ENCODE measurements at places on chromosomes 11 and 22.

DNA sequence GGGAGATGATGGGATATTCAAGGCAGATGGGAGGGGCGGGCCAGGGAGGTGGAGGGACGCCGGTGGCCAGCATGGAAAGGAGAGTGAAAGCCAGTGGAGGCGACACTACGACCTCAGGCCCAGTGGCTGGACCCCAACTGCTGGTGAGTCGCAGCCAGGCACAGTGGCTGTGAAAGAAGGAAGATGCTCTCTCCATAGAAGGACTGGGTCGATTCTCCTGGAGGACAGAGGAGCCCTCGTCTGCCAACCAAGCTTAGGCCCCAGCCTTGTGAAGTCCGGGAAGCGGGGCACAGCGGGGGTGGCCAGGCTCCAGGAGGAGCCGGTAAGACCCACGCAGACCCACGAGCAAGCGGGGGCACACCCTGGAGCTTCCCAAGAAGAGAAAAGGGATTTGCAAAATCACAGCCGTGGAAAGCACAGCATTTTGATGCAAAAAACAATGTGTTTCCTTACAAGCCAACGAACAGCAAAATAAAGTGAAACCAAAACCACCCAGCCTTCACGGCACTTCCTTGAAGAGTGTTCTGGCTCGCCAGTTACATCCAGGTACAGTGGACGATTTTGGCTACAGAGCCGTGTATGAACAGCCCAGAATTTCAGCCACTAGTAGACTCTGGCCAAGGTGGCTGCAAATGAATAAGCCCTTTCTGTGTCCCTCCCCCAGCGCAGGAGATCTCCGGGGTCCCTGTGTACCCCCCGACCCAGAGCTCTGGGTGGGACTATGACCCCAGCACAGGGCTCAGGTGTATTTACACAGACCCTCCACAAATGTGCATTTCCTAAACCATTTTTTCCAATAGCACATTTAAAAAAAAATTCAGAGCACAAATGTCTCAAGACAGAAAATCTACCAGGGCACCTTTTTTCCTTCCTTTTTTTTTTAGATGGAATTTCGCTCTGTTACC is 96.9 kb downstream of the TRMU start:
- peak; percentile 38 for DNase-seq

GRCh38 chr11:125925804-125926203 is 20.0 kb upstream of the VSIG10L2 start:
- no peak for DNase-seq

DNA sequence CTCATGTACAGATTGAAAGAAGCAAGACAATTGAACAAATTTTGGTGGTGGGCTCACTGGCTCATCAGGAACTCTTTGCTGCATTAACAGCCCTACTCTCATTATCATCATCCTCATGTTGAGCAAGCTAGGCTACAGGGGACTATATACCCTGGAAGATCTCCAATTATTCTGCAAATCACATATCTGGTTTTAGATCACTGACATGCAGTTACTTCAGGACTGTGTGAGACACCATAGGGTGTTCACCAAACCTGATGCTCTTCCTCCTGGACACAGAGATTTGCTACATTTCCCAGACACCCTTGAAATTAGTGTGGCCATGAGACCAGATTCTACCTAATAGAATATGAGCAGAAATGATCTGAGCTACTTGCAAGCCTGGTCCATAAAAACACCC is 23.0 kb upstream of the ME3 start:
- no peak for DNase-seq

- DNase-seq: peak; percentile 78
Measured at GRCh38 chr22:19799322-19800190, 39.0 kb downstream of the TBX1 start.

DNA sequence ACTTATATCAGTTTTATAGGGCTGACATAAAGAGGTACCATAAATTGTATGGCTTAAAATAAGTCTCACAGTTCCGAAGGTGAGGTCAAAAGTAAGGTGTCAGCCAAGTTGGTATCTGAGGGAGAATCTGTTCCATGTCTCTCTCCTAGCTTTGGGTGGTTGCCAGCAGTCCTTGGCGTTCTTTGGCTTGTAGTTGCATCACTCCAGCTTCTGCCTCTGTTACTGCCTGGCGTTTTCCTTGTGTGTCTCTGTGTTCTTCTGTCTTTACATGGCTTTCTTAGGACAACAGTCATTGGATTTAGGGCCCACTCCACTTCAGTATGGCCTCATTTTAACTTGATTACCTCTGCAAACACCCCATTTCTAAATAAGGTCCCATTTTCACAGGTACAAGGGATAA is 16.7 kb downstream of the MMP7 start:
- no peak for DNase-seq

GRCh38 chr11:111351374-111352055 is 27.6 kb downstream of the POU2AF1 start:
- no peak for DNase-seq

DNA sequence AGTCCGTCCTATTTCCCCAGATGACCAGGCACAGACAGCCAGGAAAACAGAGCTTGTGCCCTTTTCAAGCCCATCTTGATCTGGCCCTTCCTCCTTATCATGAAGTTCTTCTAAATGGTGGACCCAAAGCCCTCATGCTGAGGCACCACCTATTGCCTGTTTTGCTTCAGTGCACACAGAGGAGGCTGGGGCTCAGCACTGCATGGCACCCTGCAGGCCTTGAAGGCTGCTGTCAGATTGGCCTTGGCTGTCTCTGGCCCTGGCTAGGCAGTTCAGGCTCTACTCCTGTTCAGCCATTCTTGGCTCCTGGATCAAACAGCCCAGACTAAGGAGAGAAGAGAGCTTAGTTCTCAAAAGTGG is 49.2 kb downstream of the OTOG start:
- no peak for DNase-seq

DNA sequence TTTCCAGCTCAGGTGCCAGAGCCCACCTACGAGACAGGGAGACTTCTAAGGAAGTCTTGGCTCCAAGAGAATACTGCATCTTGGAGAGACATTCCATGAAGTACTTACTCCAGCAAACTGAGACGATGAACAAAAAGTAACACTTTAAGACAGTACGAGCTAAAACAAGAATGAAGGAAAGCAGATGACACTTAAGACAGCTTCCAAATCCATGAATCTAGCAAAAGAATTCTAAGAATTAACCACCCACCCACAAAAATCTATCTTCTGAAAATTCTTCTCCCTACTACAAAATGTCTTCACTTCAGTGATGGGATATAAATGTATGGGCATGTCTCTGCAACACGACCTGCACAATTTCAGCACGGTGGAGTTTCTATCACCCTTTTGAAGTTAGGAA is 132.9 kb downstream of the C11orf58 start:
- no peak for DNase-seq

- DNase-seq: no peak
Measured at GRCh38 chr22:20952544-20953341, 14.3 kb upstream of the AIFM3 start.

GRCh38 chr11:9176550-9176949 is 85.2 kb upstream of the SCUBE2 start:
- DNase-seq: no peak

GRCh38 chr22:26122920-26123468 is 46.3 kb upstream of the SEZ6L start:
- DNase-seq: no peak

DNA sequence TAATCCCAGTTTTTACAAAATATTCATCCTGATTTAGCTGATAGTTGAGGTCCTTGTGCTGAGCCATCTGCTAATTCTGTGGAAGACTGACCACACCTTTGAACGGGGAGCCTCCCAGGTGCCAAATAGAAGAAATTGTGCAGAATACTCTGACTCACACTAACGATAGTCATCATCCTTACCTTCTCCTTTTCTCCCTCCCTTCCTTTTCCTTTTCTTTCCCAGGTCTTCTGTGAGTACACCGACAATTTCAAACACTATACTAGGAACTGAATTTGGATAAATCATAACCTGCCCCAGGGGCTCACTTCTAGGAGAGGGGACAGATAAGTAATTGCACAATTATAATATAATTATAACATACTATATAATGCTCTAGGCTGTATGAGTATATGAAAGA is 73.1 kb upstream of the CTSC start:
- no peak for DNase-seq

DNA sequence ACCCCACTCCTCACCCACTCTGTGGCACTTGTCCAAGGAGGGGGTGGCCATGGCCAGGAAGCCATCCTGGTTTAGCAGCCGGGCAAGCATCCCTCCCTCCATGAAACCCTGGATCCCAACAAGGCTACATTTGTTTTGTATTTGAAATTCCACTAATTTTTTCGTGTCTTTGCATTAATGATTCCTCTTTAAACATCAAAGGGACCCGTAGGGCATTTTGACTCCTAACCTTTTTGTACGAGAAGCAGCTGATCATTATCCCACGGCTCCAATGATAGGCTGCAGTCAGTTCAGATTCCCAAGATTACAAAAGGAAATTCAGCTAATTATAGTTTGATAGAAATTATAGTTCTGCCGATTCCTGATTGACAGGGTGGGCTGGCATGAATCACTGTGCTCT is 10.7 kb downstream of the MYEOV start:
- DNase-seq: no peak

- no peak for DNase-seq
Measured at GRCh38 chr11:103845331-103845730, 191.1 kb upstream of the DDI1 start.

GRCh38 chr11:10021563-10021962 is 272.5 kb downstream of the SBF2 start:
- no peak for DNase-seq

DNA sequence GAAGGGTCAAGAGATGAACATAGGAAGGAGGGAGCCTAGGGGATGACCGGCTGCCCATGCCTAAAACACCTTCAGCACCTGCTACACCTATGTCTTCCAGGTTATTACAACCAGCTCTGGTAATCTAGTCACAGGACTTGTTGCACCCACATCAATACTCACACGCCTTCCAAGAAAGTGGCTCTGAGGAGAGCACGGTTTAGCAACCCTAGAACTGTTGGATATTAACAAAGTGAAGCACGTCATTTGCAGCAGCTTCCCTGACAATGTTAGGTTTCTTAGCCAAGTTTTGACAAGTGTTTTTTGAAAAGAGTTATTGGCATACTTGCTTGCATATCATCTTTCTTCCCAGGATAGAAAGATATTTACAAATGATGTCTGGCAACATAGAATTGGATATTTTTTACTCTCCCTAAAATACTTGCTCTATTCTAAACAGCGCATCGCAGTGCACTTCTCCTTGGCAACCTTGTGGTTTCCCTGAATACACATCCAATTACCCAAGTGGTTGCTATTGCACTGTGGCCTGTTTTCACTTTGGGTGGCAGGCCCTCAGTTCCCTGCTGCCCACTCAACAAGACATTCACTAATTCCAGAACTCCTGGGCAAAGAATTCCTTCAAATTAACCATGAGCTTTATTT is 94.3 kb upstream of the ARHGAP42 start:
- DNase-seq: no peak

DNA sequence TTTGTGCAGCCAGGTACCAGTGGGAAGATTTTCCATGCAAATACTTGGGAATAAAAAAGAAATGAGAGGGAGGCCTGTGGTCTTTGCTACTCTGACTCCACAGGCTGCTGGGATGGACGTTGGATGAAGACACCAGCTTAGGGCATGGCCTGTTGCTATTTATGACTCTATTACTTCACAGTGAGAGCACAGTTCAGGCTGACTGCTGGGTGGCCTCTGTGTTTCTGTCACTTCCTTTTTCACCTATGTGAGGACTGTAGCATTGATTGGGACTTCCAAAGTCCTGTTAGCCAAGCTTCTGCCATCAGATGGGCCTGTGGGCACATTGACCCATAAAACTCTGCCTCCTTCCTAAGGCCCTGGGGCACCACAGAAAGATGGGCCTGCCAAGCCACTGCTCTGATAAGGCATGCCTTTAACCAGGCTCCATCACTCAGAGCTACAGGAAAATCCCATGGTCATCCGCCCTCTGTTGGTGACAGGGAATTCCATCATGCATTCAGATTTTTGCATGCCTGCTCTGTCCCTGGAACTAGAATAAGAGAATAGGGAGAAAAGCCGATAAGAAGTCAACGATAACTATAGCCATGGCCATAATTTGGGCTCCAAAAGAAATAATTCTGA is 64.6 kb downstream of the KCNJ1 start:
- peak; percentile 65 for DNase-seq

DNA sequence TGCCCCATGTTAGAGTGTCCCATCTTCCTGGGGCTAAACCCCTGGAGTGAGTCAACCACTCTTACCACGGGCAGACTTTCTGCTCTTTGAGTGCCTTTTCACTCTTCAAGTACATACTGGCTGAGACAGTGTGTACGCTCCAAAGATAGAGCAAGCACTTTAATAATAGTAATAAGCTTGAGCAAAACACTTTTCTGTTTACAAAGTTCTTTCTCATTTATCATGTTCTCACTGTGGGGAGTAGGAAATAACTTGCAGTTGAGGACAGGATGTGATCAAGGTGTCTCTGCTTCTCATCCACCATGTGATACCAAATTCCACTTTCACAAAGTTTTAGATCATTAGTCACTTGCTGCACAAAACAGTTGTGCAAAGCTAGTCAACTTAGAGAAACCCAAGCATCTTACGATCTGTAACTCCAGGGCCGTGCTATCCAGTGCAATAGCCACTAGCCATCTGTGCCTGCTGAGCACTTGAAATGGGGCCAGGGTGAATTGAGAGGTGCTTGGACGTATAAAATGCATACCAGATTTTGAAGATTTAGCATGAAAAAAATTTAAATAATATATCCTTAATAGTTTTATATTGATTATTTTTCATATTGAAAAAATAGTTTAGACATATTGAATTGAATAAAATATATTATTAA is 135.3 kb downstream of the KIF18A start:
- no peak for DNase-seq

DNA sequence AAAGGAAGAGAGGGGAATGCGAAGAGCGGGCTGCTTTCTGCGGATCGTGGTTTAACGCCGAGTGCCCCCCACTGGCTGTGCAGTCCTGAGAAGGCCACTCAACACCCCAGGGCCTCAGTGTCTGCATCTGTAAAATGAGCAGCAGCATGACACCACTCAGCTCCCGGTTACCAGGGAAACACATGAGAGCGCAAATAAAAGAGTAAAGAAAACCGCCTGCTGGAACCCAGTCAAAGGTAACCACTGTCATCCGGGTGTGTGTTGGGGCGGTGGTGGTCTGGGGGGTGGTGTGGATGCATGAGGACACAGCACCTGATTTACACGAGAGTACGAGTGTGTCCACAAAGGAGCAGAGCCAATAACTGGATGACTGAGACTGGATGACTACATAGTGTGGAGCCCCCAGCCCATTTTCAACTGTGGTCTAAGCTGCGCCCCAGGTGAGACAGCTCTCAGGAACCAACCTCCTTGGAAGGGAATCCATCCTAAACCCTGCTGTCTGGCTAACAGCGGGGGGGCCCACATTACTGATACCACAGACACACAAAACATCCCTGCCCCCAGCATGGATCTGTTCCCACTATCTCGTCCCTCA is 5.7 kb downstream of the CELSR1 start:
- no peak for DNase-seq

DNA sequence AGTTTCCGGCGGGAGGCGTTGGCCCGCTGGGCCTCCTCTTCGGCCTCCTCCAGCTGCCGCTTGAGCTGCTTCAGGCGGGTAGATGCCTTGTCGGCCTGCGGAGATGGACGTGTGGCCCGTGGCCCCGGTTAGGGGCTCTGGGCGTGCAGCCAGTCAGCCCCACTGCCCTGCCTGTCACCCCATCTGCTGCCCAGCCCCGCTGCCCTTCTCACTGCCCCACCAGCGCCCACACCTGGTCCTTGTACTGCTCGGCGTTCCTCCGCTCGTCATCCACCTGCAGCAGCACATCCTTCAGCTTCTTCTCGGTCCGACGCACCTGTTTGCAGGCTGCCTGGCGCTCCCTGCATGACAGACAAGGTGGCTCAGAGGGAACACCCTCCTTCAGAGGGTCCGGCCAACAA is 31.2 kb downstream of the APOL1 start:
- no peak for DNase-seq
